ENCODE measurements at places on chromosomes 12 and 14.

- DNase-seq, result peak; percentile 46
Observed at GRCh38 chr12:8038659-8039114, 6.2 kb downstream of the FOXJ2 start.

DNA sequence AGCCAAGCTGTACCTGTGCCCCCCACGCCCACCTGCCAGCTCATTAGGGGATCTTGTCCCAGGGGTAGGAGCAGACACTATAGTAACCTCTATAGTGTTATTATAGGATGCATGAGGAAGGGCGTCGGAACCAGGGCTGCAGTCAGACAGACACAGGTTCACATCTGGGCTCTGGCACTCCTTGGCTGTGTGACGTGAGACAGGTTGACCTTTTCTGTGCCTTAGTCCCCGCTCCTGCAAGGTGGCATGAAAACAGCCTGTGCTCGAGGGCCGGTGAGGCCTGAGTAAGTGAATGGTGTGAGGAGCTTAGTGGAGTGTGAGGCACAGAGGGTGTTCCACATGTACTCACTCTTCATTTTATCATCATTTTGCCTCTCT lies 19.0 kb downstream of the ASB2 start:
- no peak for DNase-seq

DNA sequence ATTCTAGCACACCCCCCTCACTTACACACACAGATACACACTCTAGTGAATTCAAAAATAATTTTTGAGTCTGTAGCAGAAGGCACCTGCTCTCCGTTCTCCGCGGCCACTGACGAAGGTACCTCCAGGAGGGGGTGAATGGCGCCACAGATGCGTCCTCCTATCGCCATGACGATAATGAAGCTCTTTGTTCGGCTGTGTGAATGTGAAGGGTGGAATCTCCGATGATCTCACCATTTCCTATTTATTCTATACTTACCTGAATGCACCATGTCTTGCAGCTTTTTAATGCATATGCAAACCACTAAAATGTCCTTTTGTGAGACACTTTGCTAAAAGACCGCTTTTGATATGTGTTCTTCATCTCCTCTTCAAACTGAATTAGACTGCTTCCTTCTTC lies 162.7 kb downstream of the EGLN3 start:
- DNase-seq, result no peak

DNA sequence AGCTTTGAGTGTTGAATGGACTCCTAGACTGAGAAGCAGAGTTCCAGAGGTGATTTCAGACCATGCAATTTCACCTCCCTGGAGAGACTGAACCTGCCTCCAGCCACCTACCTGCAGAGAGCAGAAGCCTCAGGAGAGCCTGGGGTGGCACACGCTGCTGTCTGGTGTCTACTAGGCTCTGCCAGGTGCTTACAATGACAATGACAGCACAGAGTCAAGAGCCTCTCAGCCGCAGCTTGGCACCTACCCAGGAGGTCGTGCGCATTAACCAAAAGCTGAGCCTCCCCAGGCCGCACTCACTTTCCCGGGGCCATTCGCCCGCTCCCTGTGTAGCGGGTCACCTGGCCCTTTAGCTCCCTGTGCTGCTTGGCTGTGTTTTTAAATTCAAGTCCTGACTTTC lies 63.2 kb downstream of the TESC start:
- DNase-seq, result no peak

GRCh38 chr12:65462484-65462883 lies 184.0 kb downstream of the MSRB3 start:
- DNase-seq, result no peak

DNA sequence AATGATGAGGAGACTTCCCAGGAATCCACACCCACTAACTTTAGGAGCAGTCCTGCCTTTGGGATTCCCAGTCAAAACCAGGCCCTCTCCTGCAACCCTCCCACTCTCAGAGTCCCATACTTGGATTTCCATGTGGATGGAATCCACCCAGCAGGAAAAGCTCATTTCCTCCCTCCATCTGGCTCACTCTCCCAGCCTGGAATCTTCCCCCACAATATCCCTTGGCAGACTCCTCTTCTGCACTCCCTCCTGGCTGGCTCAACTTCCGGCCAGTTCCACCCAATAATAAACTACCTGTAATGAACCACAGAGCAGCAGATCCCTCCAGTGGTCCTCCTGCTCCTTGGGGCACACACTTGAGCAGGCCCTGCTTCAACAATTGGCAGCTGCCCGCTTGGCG lies 102.8 kb upstream of the EGLN3 start:
- no peak for DNase-seq

DNA sequence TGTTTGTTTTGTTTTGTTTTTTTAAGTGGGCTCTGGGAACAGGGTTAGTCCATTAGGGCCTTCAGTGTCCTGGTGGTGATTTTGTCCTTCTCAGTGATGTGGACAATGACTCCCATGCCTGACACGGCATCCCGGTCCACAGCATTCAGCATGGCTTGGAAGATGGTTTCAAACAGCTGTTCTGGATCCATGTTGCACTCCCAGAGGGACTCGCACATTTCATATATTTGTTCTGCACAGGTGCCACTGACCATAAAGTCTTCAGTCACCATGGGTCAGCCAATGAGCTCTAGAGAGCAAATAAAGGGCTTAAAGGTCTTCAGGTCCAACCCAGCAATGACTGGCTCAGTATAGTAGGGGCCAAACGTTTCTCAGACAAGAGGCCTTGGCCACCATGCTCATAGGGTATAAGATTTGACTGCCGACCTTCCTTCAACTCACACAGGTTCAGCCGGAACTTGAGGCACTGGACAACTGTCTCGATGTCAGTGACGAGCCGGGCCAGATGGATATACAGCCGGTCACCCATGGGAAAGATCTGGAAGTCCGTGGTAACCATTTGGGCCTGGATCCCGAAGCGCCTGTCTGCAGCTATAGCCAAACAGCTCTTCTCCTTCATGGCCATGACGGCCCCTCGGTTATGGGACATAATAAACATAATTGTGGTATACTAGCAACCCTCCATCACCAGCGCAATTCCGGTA lies 18.0 kb downstream of the OR10P1 start:
- DNase-seq, result no peak

DNA sequence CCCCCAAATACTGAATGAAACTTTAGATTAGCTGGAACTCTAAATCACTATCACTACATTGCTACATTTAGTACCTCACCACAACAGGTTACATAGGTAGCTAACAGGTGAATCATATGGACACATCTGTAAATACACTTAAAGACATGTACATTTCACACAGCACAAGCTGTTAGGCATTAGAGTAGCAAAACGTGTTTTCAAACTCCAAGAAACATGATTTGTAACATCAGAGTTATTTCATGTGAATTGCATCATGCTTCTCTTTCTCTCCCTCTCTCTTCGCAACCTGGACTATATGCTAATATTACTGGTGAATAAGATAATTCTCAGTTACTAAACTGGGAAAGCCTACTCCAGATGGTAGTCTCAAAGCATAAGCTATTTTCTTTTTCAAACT lies 4.3 kb downstream of the SEL1L start:
- no peak for DNase-seq

- DNase-seq, result no peak
Observed at GRCh38 chr12:102548543-102548942, 68.2 kb upstream of the IGF1 start.

GRCh38 chr12:24069532-24070395 lies 120.3 kb upstream of the SOX5 start:
- no peak for DNase-seq

DNA sequence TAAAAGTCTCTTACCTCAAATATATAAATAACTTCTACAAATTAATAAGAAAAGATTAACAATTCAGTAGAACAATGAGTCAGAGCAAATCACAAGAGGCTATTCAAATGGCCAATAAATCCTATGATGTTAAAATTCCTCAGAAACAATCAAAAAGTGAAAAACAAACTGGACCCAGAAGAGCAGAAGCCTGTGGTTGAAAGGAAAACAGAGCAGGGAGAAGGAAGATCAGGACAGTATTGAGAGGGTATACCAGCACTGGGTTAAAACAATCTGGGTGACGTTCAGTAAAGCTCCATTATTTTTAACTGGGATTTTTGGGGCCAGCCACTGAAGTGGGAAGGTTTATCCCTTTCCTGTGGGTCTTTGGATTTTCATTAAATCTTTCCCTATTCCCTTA lies 39.7 kb upstream of the PCED1B start:
- no peak for DNase-seq

DNA sequence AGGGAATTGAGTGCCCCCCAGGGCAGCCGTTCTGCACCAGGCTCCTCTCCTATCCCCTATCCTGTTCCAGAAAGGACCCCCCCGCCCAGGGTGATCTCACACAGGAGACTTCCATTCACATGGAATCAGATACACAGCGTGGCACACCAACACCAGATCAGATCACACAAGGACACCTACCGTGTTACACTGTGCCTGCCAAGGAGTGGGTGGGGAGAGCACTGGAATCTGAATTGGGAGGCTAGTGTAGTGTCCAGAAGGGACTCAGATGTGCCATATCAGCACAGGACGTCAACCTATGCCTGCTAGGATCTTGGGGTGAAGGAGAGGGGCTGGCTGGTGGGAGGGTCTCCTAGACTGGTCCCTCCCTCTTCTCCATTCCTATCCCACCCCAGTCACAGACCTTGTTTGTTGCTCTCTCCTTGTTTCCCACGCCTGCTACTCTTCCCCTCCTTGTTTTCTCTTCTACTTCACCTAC lies 2.3 kb downstream of the PTMS start:
- no peak for DNase-seq

- no peak for DNase-seq
Observed at GRCh38 chr12:94012071-94012470, 136.3 kb upstream of the PLXNC1 start.

DNA sequence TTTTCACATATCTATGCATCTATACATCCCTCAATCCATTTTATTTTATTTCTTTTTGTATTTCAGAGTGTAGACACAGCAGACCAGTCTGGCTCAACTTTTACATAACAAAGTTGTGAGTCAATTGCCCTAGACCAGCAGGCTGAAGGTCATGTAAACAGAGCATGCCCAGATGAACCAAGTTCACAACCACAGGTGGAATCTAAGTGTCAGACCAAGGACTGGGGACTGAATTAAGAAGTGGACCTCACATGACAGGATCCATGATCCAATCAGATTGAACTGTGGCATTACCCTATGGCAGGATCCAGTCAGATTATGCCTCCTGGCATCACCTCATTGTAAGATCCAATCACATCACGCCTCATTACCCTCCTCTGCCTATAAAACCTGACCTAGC lies 455.8 kb downstream of the SOX5 start:
- no peak for DNase-seq

DNA sequence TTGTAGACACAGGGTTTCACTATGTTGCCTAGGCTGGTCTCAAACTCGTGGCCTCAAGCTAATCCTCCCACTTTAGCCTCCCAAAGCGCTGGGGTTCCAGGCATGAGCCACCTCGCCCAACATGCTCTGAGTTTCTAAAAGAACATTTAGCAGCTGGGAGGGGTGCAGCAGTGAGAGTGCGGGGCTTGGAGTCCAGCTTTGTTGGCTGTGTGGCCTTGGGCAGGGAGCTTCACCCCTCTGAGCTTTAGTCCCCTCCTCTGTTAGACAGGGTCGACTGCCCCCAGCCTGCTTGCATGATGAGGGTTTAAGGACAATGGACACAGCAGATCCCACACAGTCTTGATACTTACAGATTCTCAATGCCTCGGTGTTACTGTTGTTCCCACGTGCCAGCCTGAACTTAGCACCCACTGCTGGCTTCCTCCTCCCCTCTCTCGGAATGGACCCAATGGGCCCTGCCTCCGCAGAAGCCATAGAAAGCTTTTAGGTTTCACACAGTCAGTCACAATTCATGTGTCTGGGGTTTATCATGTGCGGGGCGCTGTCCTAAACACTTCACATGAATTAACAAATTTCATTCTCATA lies 54.6 kb downstream of the PSMA6 start:
- no peak for DNase-seq

- no peak for DNase-seq
Observed at GRCh38 chr14:92625213-92625612, 111.6 kb downstream of the RIN3 start.

- no peak for DNase-seq
Observed at GRCh38 chr12:57712701-57713100, 18.8 kb downstream of the OS9 start.

GRCh38 chr12:123524378-123524777 lies 9.1 kb downstream of the RILPL1 start:
- DNase-seq, result no peak
